Mesothelial cell of epicardium (in vitro differentiated cells): ENCODE measurements at places on chromosomes 16 and 17. TPM values are rescaled to one million over a fixed set of nuclear protein-coding genes. Genes with fewer than 3 reads are reported as not detected.

The MT1M gene
- total RNA-seq = not detected in 3 replicates

The BTBD17 gene
- total RNA-seq = 0.11 to 0.16 TPM in 2 of 3 replicates, not detected in the other

DNA sequence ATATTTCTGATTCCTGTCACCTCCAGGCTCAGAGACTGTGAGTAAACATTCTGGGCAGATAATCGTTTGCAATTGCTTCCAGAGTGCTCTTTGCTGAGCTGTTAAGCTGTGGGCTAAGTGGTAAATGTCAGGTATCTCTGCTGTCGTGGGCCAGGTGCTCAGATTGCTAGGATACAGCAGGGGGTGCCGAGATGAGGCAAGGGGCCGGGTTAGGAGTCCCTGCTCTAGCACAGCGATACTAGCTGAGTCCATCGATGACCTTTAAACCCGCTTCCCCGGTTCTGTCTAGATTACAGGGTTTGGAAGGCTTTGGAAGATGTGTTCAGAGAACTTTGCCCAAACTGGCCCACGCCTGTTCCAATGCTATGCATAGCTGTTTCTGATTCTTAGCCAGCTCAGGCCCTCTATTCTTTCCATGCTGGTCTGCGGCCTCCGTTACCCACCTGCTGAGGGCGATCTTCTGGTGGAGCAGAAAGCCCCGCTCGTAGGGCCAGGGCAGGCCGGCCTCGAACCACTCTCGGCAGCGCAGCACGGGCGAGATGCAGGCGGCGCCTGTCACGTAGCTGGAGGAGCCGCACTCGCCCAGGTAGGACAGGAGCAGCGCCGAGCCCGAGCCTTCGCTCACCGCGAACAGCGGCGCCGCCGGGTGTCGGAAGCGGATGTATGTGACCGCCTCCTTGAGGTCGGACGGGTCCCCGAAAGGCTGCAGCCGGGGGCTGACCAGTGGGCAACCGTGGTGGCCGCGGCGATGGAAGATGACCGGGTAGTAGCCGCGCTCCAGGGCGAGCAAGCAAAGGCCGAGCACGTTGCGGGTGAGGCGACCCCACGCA lies 979 bp downstream of the ABHD15 start:
- H3K4me1 ChIP-seq = peaks cover 23% of the 10 kb centered on the region
- no peak overlapping the region for H3K27ac ChIP-seq
- H3K36me3 ChIP-seq = peaks cover 1% of the 10 kb centered on the region
- H3K27me3 ChIP-seq = peaks cover 39% of the 10 kb centered on the region
- H3K4me3 ChIP-seq = peak overlapping the region; percentile 69
- peak; percentile 49 for DNase-seq

The RHBDF2 gene
- 19.1 to 21.6 TPM (median 21.5 TPM) in 3 replicates for total RNA-seq

The TBC1D3K gene
- not detected in 3 replicates for total RNA-seq

- H3K27me3 ChIP-seq = peaks cover 10% of the 10 kb centered on the region
- H3K27ac ChIP-seq = no peak overlapping the region
- no peak overlapping the region for H3K4me3 ChIP-seq
- H3K36me3 ChIP-seq = no peaks in the 10 kb centered on the region
- no peak for DNase-seq
- H3K4me1 ChIP-seq = peaks cover 15% of the 10 kb centered on the region
Measured at GRCh38 chr16:86556576-86556975, 1.5 kb upstream of the MTHFSD start.

- peak overlapping the region; percentile 96 for H3K4me3 ChIP-seq
- peak overlapping the region; percentile 99 for H3K27ac ChIP-seq
- H3K4me1 ChIP-seq = peaks cover 40% of the 10 kb centered on the region
- DNase-seq = peak; percentile 82
- no peaks in the 10 kb centered on the region for H3K36me3 ChIP-seq
Measured at GRCh38 chr17:48995974-48996721, 1.0 kb upstream of the IGF2BP1 start.

DNA sequence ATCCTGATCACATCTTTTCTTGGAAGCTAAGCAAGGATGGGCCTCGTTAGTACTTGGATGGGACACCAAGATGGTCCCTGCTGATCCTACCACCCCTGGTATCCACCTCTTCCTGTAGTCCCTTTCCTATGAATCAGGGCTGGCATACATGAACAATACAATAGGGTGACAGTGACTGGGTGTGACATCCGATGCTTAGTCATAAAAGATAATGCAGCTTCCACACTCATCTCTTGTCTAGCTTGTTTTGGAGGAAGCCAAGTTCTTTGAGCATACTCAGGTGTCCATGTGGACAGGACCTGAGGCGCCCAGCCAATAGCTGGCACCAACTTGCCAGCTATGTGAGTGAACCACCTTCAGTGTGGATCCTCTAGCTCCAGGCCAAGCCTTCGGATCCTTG lies 62.5 kb upstream of the NFAT5 start:
- H3K27ac ChIP-seq = no peak overlapping the region
- no peaks in the 10 kb centered on the region for H3K36me3 ChIP-seq
- DNase-seq = no peak
- H3K4me1 ChIP-seq = peaks cover 14% of the 10 kb centered on the region
- no peaks in the 10 kb centered on the region for H3K27me3 ChIP-seq
- no peak overlapping the region for H3K4me3 ChIP-seq

GRCh38 chr17:66187718-66188117 lies 4.2 kb downstream of the CEP112 start:
- H3K4me1 ChIP-seq = peaks cover 16% of the 10 kb centered on the region
- peaks cover 7% of the 10 kb centered on the region for H3K36me3 ChIP-seq
- H3K27me3 ChIP-seq = no peaks in the 10 kb centered on the region

The RNF112 gene
- 2.7 to 4.8 TPM (median 4.2 TPM) in 3 replicates for total RNA-seq

The ITPRIPL2 gene
- total RNA-seq = 39.2 to 40.0 TPM (median 39.3 TPM) in 3 replicates

DNA sequence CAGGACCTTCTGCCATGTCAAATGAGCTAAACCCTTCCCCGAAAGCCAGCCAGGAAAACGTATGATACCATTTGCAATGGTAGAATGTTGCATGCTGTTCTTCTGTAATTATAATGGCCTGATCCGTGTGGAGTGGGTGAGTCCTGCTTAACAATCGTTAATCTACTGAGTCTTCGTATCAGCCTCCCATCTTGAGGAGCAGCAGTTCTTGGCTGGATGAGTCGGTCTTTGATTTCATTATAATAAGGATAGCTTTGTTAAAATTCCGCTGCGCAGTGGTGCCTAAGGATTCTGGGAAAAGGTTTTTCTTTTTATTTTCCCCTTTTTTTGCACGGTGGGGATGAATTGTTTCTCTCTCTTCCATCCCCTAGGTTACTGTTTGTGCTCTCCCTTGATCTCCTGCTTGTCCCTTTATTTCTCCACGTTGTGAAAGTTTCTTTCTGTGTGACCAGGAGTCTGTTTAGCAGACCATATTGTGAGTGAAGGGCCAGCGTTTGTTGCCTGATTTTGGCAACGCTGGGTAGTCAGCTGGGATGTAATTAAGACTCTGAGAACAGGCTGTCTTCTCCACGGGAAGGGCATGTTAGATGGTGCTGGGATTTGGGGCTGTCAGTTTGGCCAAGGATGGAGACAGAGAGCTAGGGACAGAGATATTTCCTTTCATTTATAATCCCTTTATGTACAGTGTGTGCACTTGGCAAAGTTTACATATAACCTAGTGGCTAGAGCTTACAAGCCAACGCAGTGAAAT lies 263.0 kb downstream of the FTO start:
- peaks cover 1% of the 10 kb centered on the region for H3K36me3 ChIP-seq
- peaks cover 34% of the 10 kb centered on the region for H3K4me1 ChIP-seq
- DNase-seq = no peak
- H3K4me3 ChIP-seq = no peak overlapping the region

- H3K36me3 ChIP-seq = peaks cover 9% of the 10 kb centered on the region
- no peak for DNase-seq
- H3K4me1 ChIP-seq = peaks cover 11% of the 10 kb centered on the region
- no peak overlapping the region for H3K4me3 ChIP-seq
- no peak overlapping the region for H3K27ac ChIP-seq
Measured at GRCh38 chr17:43356999-43357398, 41.8 kb upstream of the ARL4D start.

- no peaks in the 10 kb centered on the region for H3K27me3 ChIP-seq
- H3K4me1 ChIP-seq = peaks cover 62% of the 10 kb centered on the region
- H3K4me3 ChIP-seq = peak overlapping the region; percentile 75
- H3K36me3 ChIP-seq = peaks cover 16% of the 10 kb centered on the region
Measured at GRCh38 chr17:19385521-19385983, 1.4 kb downstream of the MFAP4 start.

DNA sequence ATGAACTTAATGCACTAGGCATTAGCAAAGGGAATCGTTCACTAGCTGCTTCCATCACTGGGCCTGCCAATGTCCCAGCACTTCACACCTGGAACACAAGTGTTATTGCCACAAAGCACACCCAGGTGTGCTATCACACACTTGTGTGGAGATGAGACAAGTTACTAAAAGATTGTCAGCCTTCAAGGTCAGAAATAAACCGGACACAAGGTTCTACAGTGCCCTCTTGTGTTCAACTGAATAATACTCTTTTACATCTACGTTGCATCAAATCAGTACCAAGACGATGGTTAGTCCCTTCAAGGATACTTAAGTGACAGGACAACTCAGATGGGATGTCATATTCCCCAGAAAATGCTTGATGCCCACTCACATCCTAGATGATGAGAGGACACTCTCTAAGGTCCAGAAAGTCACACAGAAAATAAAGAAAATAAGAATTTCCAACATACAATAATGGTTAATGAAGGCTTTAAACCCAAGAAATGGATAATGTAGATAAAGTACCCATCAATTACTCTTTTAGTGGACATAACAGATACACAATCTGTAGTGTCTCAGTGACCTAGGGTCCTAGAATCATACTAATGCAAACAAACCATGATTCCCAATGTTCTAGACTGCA lies 16.4 kb upstream of the GLG1 start:
- no peak overlapping the region for H3K4me3 ChIP-seq
- H3K27me3 ChIP-seq = no peaks in the 10 kb centered on the region
- H3K36me3 ChIP-seq = peaks cover 9% of the 10 kb centered on the region
- H3K27ac ChIP-seq = no peak overlapping the region

DNA sequence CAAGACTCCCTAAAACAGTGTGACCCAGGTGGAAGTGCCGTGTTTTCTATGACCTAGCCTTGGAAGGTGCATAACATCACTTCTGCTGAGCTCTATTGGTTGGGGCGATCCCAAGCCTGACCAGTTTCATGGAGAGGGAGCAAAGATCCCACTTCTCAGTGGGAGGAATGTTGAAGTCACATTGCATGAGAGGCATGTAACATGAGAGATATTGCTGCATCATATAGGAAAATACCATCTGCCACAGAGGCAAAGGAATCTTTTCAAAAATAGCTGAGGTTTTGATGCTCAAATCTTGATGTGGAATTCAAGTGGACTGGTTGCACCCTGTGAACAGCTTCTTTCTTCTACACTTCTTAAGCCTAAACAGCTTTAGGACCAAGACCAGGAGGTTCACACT lies 56.4 kb upstream of the NLRP1 start:
- H3K4me3 ChIP-seq = no peak overlapping the region
- no peak for DNase-seq
- H3K4me1 ChIP-seq = no peaks in the 10 kb centered on the region
- no peak overlapping the region for H3K27ac ChIP-seq
- no peaks in the 10 kb centered on the region for H3K36me3 ChIP-seq
- H3K27me3 ChIP-seq = peaks cover 58% of the 10 kb centered on the region

The VWA3A gene
- total RNA-seq = 0.18 to 0.54 TPM (median 0.35 TPM) in 3 replicates

The KCNJ18 gene
- not detected in 3 replicates for total RNA-seq

DNA sequence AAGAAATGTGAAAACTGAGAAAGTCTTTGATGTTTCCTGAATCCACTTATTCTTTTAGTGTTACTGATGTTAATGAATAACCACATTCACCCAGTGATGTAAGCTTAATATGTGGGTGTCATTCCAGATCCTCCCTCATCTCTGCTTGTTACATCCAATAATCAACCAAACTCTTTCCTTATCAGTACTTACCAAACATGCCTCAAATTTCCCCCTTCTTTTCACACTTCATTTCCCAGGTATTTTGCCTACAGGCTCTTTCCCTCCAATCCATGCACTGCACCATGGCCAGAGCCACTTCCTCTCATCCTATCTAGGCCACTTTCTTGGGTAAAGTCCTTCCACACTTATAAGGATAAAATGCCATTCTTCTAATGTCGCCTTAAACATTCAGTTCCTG lies 451.5 kb downstream of the NPIPA7 start:
- no peak overlapping the region for H3K27ac ChIP-seq
- no peak for DNase-seq
- H3K4me1 ChIP-seq = peaks cover 2% of the 10 kb centered on the region
- H3K4me3 ChIP-seq = no peak overlapping the region
- H3K27me3 ChIP-seq = peaks cover 13% of the 10 kb centered on the region

DNA sequence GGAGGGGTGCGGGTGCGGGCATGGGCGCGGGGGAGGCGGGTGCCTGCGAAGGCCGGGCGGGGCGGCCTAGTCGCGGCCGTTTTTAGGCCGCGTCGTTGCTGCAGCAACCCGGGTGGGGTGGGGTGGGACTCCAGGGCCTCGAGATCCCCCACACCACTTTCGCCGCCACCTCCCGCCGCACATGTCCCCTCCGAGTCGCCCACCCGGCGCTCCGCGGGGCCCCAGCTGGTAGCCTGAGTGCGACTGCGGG lies 11.3 kb downstream of the TBX2 start:
- peaks cover 60% of the 10 kb centered on the region for H3K4me1 ChIP-seq
- H3K4me3 ChIP-seq = peak overlapping the region; percentile 78
- DNase-seq = no peak
- H3K27me3 ChIP-seq = peaks cover 3% of the 10 kb centered on the region

The ZNF597 gene
- 3.5 to 3.9 TPM (median 3.6 TPM) in 3 replicates for total RNA-seq

GRCh38 chr17:4309897-4310296 lies 46.1 kb upstream of the ANKFY1 start:
- peaks cover 12% of the 10 kb centered on the region for H3K36me3 ChIP-seq
- no peaks in the 10 kb centered on the region for H3K27me3 ChIP-seq

The WNK4 gene
- total RNA-seq = 1.3 to 1.8 TPM (median 1.7 TPM) in 3 replicates

The LITAFD gene
- total RNA-seq = not detected in 3 replicates

DNA sequence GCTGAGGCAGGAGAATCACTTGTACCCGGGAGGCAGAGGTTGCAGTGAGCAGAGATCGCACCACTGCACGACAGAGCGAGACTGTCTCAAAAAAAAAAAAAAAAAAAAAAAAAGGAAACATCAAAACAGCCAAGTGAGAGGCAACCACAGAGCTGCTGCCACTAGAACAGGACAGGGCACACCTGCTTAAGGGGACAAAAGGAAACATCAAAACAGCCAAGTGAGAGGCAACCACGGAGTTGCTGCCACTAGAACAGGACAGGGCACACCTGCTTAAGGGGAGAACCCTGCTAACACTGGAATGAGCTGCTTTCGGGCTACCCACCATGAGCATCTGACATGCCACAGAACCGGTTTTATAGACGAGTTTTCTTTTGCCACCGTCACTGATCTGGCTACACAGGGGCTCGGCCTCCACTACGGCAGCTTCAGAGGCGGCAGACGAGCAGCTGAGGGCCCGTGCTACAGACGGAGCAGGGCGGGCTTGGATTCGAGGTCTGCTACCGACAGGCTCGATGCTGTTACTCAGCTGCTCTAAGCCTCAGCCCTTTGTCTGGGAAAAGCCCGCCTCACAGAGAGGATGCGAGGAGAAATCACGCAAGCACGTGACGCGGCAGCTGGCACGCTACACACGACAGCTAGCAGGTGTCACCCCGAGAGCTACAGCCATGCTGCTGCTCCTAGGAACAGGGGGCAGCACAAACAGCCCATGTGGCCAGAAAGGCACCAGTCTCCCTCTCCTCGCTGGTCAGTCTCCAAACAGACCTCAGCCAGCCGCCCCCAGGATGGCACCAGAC lies 2.0 kb downstream of the P4HB start:
- H3K4me3 ChIP-seq = peak overlapping the region; percentile 85
- H3K4me1 ChIP-seq = peaks cover 39% of the 10 kb centered on the region
- peaks cover 15% of the 10 kb centered on the region for H3K36me3 ChIP-seq
- H3K27ac ChIP-seq = peak overlapping the region; percentile 34
- H3K27me3 ChIP-seq = peaks cover 2% of the 10 kb centered on the region
